ENCODE measurements at places on chromosomes 3 and 15. TPM values are rescaled to one million over a fixed set of nuclear protein-coding genes. Genes with fewer than 3 reads are reported as not detected.

DNA sequence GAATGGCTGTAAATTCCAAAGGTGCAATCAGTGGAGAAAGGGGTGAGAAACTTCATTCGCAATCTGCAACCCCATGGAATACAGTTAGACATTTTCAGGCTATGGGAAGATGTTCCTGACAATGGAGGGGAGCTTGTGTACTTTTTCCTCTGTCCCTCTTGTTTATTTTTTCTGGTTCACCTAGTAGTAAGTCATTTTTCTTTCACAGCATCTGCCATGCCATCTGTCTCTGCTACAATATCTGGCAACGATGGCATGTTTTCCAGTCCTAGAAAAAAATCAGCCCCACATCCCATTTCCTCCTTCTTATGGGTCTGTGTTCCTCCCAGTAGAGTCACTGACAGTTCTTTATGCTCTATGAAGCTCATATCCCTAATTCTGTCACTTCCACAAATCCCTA is 76.0 kb downstream of the SSR3 start:
- DNase-seq = no peak

DPPA4 gene
- total RNA-seq = 2.5 TPM

- DNase-seq = peak; percentile 4
These were observed 127.3 kb upstream of the MRPL3 start for GRCh38 chr3:131630097-131630496.

DNA sequence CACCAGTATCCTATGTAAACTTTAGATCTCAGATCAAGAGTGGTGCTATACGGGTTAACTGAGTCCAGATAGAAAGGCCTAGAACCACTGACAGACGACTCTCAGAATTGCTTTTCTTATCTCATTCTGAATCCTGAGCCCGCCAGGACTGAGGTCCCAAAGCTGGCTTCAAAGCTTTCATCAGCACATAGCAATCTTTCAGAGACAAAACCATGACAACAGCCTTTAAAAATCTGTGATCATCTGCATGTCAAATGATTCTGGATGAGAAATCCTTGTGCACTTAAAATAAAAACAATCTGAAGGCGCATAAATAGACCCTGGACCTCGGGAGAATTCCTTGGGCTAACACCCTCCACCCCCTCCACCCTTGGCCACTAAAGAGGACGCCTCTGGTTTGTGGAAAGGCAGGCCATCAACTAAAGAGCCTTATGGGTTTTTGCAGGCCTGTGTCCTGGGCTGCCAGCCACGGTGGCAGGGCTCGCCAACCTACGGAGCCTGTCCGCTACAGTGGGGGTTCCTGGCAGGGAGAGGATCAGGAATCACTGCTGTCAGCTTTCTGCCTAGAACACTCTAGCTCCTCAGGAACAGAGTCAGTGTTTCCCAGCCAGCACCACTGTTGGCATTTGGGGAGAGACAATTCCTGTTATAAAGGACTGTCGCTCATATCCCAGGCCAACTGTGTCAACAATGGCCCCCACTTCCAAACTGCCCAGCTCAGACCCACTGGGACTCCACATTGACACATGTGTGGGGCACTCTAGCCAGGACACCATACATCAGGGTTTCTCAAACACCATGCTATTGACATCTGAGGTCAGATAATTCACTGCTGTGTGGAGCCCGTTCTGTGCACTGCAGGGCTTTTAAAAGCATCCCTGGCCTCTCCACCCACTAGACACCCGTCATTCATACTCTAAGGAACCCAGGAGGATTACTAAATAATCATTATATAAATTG is 20.2 kb downstream of the TLE3 start:
- DNase-seq = no peak

SHC4 gene
- not detected for total RNA-seq

PARP14 gene
- 29.0 TPM for total RNA-seq

GRCh38 chr3:57078344-57078634 is 17.8 kb downstream of the SPATA12 start:
- no peak for DNase-seq

UROC1 gene
- total RNA-seq = not detected

- no peak for DNase-seq
These were observed 6.5 kb upstream of the CILP start for GRCh38 chr15:65217526-65218482.

Measured in CD4-positive, alpha-beta T cell (primary cell).